GF-D8 (cell line): ENCODE measurements at places on chromosomes 16 and 17.
A peak's percentile ranks its signal among the peaks of the same experiment; 100 is the strongest.

- no peak for DNase-seq
Observed at GRCh38 chr16:57623251-57624043, 5.0 kb upstream of the ADGRG1 start.

- DNase-seq = no peak
Observed at GRCh38 chr17:46873941-46874645, 22.7 kb downstream of the WNT9B start.

- DNase-seq = no peak
Observed at GRCh38 chr16:84751947-84752346, 52.1 kb downstream of the USP10 start.

DNA sequence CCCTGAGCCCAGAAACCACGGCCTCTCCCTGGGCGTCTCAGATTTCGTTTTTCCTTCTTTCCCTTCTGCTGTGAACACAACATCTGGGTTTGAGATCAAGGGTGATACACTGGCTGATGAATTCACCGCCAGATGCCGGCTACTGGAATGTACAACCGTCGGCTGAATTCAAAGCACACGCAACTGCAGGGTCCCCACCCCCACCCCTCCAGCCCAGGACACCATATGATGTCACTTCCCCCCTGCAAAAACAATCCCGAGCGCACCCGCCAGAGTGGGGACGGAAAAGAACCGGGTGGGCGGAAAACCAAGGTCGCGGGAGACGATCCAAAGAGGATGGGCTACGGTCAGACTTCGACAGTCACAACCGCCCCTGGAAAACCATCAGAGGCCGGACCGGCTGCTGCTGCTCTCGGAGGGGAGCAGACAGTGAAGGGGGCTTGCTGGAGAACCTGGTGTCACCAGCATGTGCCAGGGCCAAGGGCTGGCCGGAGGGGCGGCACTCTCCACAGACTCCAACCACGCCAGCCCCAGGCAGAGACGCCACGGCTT lies 23.3 kb downstream of the CEP295NL start:
- DNase-seq = no peak

DNA sequence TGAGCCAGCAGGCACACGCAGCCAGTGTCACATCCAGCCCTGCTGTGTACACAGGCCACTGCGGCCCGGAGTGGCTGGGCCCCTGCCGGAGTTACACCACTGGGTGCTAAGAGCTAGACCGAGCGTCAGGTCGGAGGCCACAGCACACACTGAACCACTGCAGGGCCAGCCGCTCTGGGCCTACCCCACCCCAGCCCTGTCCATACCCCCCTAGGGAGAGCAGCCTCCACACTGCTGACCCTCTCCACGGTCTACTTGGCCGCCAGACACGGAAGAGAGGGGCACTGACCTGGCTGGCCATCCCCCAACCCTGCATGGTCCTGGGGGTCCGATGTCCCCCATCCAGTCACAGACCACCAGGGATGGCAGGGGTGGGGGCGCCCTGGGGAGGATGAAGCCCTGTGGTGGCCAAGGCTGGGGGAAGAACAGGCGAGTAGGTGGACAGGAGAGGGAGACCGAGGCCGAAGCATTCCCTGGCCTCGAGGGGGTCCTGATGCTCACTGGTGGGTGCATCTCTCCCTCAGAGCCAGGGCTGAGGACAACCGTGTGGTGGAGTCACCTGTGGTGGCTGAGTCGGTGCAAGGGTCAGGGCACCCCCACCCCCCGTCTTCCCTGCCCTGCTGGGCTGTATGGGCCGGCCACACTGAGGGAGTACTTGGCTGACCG lies 34.9 kb upstream of the ZC3H18 start:
- no peak for DNase-seq

- no peak for DNase-seq
Observed at GRCh38 chr17:17540935-17541639, 44.9 kb upstream of the RASD1 start.

- no peak for DNase-seq
Observed at GRCh38 chr16:66847533-66848067, 3.4 kb downstream of the CA7 start.

DNA sequence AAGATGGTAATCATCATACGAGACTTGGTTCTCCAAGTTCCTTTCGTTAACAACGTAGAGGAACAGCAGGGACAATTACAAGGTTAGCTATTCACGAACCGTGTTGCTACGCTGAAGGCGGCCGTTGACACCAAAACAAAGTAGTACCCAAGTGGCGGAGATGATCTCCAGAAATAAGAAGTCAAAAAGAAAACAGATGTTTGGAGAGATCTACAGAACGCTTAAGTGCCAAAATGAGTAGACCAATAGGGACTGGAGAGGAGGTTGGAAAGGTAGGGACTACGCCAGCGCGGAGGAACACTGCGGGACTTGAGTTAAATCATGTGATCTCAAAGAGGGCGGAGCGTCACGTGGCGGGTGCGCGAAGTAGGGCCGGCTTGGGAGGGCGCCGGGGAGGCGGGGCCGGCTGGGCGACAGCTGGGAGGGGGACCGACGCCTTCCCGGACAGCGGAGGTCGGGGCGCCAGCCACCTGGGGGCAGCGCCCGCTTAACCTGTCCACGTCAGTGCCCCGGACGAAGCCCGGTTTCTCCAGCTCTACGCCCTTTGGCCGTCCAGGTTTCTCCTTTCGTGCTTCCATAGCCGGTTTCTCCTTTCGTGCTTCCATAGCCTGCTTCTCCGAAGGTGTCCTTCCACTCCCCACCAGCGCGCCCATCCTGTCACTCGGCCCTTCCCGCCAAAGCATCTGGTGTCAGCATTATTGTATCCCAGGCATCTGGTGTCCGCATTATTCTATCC lies 636 bp upstream of the GABARAP start:
- peak; percentile 57 for DNase-seq

- no peak for DNase-seq
Observed at GRCh38 chr17:13825526-13826040, 223.9 kb upstream of the HS3ST3A1 start.

- no peak for DNase-seq
Observed at GRCh38 chr16:60820361-60820760, 1215.9 kb downstream of the CDH8 start.

GRCh38 chr16:61936522-61936921 lies 99.7 kb downstream of the CDH8 start:
- DNase-seq = no peak

GRCh38 chr17:16379654-16380053 lies 1.2 kb upstream of the UBB start:
- DNase-seq = no peak

- DNase-seq = no peak
Observed at GRCh38 chr17:39357488-39357887, 43.9 kb downstream of the FBXL20 start.

DNA sequence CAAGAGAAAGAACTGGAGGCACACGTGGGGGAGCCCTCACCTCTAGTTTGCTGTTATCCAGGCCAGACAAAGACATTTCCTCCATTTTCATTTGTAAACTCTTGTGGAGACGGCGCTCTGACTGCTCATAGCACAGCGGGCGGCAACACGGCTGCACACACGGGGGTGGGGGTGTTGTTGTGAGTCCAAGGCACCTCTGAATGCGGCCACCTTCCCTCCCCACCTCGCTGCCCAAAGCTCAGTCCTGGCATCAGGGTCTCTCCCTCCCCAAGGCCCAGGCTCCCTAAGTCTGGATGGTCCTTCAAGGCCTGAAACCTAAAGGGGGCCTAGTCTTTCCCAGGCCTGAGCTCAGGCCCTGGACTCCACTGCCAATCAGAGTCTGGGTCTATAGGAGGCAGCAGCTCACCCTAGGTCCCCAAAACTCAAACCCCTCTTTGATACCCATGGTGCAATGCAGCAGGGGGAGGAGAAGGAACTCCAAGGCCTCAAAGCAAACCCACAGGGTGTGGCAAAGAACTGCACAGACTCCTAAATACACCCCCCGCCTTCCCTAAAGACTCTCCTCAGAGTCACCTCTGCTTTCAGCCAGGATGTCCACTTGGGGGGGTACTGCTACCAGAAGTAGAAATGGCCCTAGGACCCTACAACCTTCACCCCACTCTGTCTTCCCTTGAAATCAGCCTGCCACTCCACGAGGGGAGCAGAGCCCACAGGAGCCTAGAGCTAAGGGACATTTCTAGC lies 1.5 kb downstream of the ATXN7L3 start:
- peak; percentile 46 for DNase-seq

DNA sequence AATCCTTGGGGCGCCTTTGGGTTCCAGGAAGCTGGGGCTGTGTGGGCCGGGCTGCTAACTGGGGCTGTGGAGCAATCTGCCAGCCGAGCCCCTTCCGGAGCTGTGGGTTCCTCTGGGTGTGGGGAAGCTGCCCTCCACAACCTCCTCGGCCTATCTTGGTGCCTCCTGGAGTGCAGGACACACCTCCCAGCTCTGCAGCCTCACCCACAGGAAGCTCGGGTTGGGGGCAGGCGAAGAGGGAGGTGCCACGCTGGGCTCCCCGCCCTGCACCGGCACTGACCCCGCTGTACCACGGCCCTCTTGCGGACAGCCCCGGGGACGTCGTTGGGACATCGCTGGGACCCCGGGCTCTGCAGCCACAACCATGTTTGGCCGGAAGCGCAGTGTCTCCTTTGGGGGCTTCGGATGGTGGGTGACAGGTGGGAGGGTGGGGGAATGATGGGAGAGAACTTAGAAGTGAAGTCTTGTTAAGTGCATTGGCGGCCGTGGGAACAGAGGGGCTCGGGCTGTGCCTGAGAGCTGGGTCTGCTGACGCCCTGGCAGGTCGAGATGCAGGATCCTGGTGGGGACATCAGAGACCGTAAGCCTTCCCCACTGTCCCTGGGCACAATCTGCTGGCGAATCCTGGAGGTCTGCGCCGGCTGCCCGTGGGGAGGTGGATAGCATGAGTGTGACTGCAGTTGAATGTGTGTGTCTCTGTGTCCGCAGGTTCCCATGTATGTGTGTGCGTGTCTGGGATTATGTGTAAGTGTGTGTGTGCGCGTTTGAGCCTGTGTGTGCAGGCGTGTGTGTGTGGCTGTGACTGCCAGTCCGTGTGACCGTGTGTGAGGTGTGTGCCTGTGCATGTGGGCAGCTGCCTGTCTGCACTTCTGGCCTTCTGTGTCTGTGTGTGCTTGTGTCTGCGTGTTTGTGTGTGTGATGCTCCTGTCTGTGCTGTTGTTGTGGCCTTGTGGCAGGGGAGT lies at the start of gene RAP1GAP2:
RAP1GAP2 (plus strand) TSS at position 275 of the 962 bp plus-strand sequence; CDS start at position 365, 90 bp downstream.
- peak; percentile 82 for DNase-seq

- DNase-seq = no peak
Observed at GRCh38 chr16:12881740-12882139, 19.7 kb upstream of the SHISA9 start.

- DNase-seq = no peak
Observed at GRCh38 chr17:40922239-40922638, 15.2 kb downstream of the KRT23 start.

DNA sequence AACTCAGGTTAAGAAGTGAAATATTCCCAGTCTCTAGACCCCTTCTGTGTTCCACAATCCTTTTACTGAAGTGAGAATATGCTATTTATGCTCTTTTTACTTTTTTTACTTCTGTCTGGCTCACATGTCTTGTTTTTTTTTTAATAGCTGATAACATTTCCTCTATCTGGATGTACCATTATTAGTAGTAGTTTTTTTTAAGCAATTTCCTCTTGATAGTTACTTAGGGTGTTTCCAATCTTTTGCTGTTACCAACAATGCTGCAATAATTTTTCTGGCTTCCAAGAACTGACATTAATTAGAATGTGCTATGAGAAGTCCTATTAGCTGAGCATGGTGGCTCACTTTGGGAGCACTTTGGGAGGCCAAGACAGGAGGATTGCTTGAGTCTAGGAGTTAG lies 32.0 kb downstream of the KSR1 start:
- DNase-seq = no peak

DNA sequence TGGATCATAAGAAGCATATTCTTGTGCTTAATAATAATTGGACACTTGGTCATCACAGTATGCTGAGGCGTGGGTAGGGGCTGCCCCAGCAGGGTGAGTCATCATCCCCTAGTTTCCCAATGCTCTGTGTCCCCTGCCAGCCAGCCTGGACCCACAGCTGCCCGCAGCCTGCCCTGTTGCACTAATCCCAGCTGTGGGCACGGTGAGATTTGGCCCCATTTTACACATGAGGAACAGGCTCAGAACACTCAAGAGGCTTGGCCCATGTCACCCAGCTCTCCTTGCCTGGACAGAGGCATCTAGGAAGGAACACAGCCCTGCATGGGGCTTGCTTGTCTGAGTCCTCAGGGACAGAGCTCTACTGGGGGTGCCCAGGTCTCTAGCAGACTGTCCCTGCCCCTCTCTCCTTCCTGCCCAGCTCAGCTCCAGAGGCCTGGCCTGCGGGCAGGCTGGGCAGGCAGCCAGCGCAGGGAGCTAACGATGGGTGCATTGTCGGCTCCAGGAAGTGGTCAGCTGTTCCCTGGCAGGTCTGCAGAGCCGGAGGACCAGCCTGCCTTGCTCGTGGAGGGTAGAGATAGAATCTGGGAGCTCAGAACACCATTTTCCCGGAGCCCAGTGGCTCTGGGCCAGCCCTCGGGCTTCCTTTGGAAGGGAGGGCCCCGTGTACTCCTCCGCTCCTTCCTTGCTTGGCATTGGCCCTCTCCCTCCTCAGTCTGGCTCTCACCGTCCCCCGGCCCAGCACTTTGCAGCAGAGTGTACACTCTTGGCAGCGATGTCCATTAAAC lies 189.4 kb downstream of the RAB11FIP4 start:
- no peak for DNase-seq

- no peak for DNase-seq
Observed at GRCh38 chr17:44830359-44831288, 537 bp upstream of the GJC1 start.

DNA sequence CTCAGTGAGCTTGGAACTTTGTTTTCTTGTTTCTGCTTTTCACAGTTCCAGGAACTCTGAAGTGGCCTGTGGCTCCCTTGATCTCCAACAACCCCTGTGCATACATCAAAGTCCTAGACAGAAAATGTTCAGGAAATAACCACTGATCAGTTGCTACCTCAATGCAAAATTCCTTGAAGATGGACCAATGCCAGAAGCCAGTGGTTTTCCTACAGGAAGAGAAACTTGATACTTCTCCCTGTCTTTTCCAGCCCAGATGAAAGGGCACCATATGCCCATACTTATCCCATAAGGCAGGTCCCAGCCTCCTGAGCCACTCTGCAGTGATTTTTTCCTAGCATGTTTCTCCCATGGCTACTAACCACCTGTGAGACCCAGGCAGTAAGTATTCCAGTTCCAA lies 12.3 kb upstream of the CDRT4 start:
- no peak for DNase-seq

- no peak for DNase-seq
Observed at GRCh38 chr16:24070851-24071250, 185.3 kb upstream of the CACNG3 start.

DNA sequence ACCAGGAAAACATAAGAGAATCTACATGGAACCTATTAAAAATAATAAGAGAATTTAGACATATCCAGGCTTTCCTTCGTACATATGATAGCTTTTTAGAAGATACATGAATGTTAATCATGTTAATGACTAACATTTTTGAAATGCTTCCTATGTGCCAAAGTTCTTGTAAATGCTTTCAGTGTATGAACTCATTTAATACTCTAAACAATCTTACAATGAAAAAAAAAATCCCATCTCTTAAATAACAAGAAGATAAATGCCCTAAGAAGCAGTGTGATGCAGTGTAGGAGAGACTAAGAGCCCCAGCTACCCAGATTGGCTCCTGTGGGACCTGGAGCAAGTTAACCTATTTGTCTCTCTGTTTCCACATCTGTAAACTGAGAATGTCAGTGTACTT lies 220.4 kb upstream of the MYOCD start:
- DNase-seq = no peak

- DNase-seq = no peak
Observed at GRCh38 chr16:12250578-12250977, 274.0 kb downstream of the SNX29 start.
